NCI-H2029 treated with DMSO at 0.1 percent for 48 hours (cell line): ENCODE measurements at places on chromosomes 1 and 21.

DNA sequence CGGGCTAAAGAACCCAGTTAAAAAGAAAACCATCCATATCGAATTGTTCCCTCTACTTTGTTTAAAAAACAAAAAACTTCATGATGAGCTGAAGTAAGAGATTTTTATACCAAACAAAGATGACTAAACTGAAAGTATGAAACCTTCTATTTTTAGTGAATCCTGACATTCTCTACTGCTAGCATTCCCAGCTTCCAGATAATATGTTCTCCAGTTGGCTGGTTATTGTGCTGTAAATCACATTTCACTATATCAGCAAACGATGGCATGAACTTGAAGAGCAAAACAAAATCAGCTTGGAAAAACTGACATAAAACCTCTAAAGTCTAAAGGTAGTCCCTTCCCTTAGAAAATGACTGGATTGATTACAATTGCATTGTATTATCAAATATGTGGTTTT lies 68.1 kb upstream of the APP start:
- DNase-seq = no peak

DNA sequence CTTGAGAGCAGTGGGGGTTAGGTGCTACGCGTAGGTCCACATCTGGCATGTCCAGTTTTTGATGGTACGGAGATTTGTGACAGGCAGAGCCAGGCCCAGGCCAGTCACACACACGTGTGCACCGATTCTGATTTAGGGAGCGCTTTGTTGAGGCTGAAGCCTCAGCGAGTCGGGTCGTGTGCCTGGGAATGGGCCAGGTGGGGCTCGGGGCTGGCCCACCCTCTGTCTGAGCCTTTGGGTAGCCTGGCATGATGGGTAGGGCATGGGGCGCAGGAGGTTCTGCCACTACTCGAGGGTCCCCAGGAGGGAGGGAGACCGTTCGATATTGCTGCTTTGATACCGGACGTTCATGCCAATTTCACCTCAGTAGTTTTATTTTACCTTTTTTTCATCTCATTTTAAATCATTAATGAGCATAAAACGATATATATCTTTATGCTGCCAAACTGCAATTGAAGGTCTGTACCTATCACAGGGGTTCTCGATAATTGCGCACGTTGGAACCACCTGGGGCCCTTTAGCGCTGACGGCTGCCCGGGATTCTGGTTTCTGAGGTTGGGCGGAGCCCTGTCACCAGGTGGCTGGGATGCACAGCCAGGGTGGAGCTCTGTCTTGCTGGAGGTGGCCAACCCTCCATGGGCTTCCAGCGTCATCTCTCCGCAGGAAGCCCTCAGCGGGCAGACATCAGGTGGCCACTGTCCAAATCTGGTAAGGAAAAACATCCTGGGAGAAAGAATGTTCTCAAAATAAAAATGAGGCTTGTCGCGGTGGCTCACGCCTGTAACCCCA lies 71.9 kb downstream of the SCCPDH start:
- peak; percentile 16 for DNase-seq

GRCh38 chr1:24875991-24876506 lies 54.0 kb downstream of the RUNX3 start:
- DNase-seq = no peak

DNA sequence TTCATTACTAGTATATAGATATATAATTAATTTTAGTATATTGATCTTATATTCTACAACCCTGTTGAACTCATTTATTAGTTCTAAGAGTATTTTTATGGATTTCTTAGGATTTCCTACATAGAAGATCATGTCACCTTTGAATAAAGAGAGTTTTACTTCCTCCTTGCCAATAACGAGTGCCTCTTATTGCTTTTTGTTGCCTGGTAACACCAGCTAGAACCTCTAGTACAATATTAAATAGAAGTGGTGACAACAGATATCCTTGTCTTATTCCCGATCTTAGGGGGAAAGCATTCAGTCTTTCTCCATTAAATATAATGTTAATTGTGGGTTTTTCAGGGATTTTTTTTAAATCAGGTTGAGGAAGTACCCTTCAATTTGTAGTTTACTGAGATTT lies 40.8 kb downstream of the WNT2B start:
- DNase-seq = no peak

GRCh38 chr1:5651964-5652821 lies 340.0 kb downstream of the NPHP4 start:
- no peak for DNase-seq

- no peak for DNase-seq
Measured at GRCh38 chr1:192787914-192788585, 20.8 kb upstream of the RGS2 start.

DNA sequence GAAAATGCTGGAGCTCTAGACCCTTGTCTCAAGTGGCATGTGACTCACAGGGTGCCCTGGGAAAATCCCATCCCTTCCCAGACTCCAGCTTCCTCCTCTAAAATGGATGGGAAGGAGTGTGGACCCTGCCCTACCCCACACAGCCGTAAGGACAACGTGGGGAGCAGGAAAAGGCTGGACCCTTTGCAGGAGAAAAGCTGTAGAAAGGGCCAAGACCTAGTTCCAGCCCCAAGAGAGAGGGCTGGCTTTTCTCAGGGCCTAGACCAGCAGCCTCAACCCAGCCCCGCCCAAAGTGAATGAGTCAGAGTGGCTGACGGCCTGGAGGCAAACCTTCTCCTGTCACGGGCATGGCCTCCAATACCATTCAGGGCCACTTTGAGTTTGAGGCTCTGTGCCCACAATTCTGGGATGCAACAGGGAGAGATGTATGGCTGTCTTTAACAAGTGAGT lies 1.1 kb downstream of the LAMB3 start:
- DNase-seq = no peak

- no peak for DNase-seq
Measured at GRCh38 chr1:9477535-9477934, 61.7 kb upstream of the SLC25A33 start.

- no peak for DNase-seq
Measured at GRCh38 chr1:205082431-205082830, 1.8 kb downstream of the TMEM81 start.

- DNase-seq = no peak
Measured at GRCh38 chr1:25677193-25677773, 60.7 kb downstream of the MAN1C1 start.

- DNase-seq = peak; percentile 30
Measured at GRCh38 chr1:208766832-208767231, 522.6 kb upstream of the PLXNA2 start.

DNA sequence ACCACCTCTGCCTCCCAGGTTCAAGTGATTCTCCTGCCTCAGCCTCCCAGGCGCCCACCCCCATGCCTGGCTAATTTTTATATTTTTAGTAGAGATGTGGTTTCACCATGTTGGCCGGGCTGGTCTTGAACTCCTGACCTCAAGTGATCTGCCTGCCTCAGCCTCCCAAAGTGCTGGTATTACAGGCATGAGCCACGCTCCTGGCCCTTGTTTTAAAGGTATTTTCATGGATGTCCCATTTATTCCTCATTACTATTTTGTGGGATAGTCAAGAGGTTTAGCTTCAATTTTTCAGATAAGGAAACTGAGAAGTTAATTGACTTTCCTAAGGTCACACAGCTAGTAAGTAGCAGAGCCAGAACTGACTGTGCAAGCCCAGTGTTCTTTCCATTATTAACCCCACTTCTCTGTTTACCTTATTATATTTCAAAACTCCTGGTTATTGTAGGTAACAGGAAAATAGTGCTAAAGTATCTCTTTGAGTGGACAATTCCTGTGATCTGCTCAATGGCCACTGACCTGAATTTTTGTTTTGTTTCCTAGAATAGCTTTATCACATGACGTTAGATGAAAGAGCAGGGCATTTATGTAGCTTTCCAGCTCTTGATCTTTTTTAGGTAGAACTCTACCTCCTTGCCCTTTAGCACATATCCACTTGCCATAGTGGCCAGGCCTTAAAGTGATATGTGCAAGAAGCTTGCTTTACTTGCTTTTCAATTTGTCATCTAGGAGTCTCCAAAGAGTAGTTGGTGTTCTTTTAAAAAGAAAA lies 13.6 kb downstream of the ZYG11B start:
- DNase-seq = peak; percentile 44

DNA sequence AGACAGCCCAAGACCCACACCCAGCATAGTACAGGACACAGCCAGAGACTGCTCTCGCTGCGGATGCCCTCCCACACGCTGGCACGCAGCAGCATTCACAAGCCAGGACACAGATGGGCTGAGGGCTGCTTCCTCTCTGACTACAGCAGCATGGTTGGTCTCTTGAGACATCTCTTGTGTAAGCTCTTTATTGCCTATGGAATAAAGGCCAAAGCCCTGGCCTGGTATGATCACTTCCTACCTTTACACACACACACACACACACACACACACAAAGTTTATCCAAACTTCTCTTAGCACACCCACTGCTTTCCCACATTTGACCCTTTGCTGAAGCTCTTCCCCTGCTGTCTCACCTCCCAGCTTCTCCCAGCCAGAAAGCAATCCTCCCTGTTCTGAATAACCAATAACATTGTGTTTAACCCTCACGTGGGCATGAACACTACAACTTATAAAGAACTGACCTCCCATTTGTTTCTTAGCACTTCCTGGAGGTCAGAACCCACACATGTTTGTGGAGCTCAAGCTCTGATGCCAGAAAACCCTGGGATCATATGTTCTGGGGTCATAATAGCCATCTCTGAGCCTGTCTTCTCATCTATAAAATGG lies 1.2 kb upstream of the LUZP1 start:
- DNase-seq = no peak

- no peak for DNase-seq
Measured at GRCh38 chr1:195851804-195852203, 756.4 kb downstream of the KCNT2 start.
